ENCODE measurements at places on chromosomes 11 and 22. TPM values are rescaled to one million over a fixed set of nuclear protein-coding genes. Genes with fewer than 3 reads are reported as not detected.

- ATAC-seq, result no peak
Measured at GRCh38 chr11:117396970-117397369, 69.3 kb downstream of the CEP164 start.

DNA sequence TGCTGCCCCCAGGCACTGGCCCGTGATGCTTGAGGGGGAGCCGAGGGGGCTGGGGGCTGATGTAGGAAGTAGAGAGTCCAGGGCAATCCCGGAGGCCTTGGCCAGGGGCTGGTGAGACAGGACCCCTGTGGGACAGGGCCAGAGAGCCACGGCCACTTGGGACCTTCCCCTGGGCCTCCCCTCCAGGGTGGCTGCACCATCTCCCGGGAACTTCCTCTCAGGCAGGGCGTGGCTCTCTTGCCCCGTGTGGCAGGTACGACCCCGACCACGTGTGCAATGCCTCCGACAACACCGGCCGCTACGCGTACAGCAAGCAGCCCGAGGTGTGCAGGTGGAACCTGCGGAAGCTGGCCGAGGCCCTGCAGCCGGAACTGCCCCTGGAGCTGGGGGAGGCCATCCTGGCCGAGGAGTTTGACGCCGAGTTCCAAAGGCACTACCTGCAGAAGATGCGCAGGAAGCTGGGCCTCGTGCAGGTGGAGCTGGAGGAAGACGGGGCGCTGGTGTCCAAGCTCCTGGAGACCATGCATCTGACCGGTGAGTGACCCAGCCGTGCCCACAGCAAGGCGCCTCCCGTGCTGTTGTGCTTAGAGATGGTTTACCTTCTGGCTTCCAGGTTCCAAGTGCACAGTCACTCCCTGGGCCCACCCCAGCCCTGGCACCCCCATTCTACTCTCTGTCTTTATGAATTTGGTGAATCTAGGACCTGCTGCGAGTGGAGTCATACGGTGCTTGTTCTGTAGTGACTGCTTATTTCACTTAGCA, 9.7 kb downstream of the SELENOO start:
- ATAC-seq, result no peak

DNA sequence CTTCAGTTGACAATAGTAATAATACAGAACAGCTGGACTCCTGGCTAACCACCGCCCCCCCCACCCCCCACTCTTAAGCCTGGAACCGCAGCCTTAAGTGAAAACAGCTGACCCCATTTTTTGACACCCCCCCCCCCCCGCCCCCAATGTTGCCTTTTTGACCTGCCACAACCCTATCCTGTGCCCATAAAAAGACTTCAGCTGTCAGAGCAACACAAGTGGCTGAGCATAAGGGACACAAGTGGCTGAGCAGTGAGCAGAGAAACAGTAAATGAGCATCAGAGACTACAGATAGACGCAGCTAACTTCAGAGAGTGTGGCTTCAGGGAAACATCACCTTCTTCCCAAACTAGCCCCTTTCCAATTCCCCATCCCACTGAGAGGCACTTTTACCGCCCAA, 1493.8 kb downstream of the LRRC4C start:
- no peak for ATAC-seq

- no peak for ATAC-seq
Measured at GRCh38 chr11:62046568-62047100, 77.2 kb upstream of the INCENP start.

- peak; percentile 78 for ATAC-seq
Measured at GRCh38 chr22:21571679-21572078, 4.2 kb downstream of the UBE2L3 start.

GRCh38 chr22:45238957-45239680, 1.6 kb downstream of the KIAA0930 start:
- ATAC-seq, result no peak

DNA sequence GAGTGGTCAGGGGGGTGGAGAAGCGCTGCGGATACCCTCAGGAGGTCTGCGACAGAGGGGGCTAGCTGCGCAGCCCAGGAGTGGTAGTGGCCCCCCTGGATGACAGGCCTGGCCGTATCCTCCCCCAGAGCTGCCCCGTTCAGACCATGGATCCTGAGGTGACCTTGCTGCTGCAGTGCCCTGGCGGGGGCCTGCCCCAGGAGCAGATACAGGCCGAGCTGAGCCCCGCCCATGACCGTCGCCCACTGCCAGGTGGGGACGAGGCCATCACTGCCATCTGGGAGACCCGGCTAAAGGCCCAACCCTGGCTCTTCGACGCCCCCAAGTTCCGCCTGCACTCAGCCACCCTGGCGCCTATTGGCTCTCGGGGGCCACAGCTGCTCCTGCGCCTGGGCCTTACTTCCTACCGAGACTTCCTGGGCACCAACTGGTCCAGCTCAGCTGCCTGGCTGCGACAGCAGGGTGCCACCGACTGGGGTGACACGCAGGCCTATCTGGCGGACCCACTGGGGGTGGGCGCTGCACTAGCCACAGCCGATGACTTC, 505 bp downstream of the NUDT22 start:
- peak; percentile 66 for ATAC-seq

DNA sequence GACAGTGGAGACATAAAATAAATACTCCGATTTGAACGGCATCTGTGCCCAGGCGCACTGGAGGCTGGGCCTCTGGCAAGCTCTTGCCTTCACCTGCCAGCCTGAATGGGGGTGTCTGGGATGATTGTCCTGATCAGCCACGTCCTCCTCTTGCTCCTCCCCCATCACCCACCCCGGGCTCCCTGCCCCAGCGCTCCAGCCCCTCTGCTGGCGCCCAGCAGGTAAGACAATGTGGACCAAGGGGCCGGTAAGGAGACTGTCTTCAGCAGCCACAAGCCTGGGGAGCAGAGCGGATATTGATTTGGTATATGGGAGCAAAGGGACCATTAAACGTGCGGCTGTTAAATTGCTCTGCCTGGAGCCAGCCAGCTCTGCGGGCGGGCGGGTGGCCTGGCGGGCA, 24.9 kb downstream of the WNT11 start:
- no peak for ATAC-seq

GRCh38 chr11:82815406-82815805, 81.7 kb upstream of the FAM181B start:
- ATAC-seq, result no peak

DNA sequence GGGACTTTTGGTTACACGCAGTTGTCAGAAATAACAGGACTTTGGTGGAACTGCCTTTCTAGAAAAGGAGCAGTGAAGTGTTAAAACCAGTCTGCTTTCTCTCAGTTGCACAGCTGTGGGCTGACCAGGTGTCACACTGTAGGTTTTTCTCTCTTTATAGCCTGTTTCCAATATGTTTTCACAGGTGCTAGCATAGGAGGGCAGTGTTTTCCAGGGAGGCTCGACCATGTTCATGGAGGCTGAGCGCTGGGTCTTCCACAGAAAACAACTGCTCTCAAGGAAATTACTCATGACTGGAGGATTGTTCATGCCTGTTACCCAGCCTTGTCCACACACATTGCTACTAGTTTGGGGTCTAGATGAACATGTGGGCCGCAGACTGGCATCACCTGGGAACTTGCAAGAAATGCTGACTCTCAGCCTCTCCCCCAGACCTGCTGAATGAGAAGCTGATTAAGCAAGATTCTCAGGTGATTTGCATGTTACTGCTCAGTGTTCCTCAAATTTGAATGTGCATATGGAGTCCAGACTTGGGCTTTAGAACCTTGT, 157.7 kb downstream of the MAML2 start:
- ATAC-seq, result no peak

DNA sequence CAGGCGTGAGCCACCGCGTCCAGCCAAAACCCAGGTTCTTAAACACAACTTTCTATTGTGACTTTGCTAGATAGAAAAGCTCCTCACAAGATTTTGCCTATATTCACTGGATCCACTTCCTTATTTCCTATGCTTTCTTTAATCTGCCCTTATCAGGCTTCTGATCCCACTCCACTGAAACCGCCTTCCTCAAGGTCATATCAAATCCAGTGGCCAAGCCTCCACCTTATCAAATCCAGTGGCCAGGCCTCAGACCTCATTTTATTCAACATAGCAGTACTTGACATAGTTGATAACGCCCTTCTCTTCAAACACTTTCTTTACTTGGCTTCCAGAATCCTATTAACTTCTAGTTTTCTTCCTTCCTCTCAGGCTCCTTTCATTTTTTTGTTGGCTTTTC, 29.5 kb downstream of the DIXDC1 start:
- ATAC-seq, result no peak

DNA sequence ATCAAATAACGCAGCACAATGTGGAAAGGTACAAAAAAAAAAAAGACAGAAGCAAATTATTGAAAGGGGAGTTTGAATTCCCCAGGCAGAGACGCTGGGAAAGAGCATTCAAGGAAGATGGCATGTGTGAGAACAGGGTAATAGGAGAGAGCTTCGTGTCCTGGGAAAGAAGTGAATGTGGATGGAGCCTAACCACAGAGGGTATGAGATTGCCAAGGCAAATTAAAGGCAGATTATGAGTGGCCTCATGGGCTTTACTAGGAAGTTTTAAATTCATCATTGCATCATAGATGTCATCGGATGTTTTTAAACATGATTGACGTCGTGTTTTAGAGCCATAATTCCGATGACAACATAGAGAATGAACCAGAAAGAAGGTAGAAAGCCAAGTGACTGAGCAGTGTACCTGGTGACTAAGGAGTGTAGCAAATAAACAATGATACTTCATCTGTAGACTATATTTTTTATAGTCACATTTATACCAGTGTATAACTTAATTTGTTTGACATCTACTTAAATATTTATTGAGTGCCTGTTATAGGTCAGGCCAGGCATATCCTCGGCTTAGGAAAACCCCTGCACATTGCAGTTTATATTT, 151.4 kb downstream of the MSANTD4 start:
- ATAC-seq, result no peak

GRCh38 chr11:120564573-120565311, 53.2 kb downstream of the GRIK4 start:
- peak; percentile 66 for ATAC-seq

DNA sequence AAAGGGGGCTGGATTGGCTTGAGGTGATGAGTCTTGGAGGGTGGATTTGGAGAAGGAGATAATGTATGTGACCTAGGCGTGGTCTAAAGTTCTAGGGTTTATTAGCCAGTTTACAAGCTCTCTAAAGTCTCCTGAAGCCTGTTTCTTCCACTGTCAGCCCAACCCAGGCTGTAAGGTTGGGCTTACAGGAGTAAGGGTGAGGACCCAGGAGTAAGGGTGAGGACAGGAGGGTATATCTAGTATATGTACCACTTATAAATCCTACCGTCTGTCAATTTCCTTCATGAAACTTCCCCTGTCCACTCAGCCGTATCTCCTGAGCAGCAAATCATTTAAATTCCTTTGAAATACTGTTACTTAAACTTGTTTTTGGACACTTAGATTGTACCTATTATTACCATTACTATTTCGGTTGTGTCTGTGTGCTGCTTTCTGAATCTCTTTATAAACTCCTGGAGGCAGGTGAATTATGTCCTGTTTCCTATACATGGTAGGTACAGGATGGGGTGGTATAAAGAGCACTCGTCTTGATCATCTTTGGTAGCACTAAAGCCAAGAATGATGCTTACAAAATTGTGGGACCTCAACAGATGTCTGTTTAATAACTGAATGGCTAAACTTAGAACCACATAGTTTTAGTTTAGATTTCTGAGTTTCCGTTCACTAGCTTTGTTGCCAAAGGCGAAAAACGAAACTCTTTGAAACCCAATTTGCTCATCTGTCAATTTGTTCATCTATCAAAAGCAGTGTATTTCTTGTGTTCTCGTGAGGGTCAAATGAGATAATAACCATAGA, 192.0 kb downstream of the GRIK4 start:
- no peak for ATAC-seq

DNA sequence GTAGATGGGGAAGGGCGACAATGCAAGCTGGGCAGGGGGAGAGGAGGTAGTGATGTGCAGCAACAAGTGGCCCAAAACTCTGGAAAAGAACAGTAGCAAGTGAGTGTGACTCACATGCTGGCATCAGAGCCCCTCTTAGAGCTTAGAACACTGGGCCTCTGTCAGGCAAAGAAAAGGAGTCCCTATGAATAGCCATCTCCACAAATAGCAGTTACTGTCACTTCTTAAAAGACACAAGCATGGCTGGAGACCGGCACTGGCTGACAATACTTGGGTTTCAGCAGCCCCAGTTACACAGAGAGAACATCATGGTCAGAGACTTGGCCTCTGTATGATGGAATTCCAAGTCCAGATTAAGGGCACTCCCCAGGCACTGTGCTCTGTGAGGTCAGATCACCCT, 58.2 kb downstream of the PRCP start:
- no peak for ATAC-seq

The SLC16A8 gene
- total RNA-seq, result not detected

The VSTM5 gene
- not detected for total RNA-seq
